Posterior vena cava (tissue), 2 donors: ENCODE measurements at places on chromosomes 6 and 20. TPM values are rescaled to one million over a fixed set of nuclear protein-coding genes. Genes with fewer than 3 reads are reported as not detected.

GRCh38 chr6:90469906-90470305, 117.0 kb downstream of the MAP3K7 start:
- no peak for DNase-seq

- DNase-seq = no peak
Measured at GRCh38 chr6:31268836-31269235, 3.1 kb downstream of the HLA-C start.

GRCh38 chr6:120304223-120304622, 954.7 kb upstream of the MAN1A1 start:
- no peak for DNase-seq

- DNase-seq = no peak
Measured at GRCh38 chr20:11869641-11870040, 48.1 kb upstream of the BTBD3 start.

DNA sequence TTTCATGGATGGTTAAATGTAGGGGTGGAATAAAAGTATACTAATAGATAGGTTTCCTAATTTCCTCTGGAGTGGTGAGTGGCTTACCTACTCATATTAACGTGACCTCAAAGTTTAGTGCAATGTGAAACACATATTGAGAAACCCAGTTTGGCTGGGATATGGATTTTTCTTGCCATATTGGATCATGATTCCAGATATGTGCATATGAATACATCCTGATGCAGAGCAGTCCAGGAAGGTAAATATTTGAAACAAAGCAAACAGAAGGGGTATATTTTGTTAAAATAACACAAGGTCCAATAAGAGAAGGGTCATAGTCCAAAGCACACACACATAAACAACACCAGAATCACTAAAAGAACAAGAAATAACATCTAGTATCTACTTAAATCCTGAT, 608.1 kb downstream of the PKHD1 start:
- DNase-seq = no peak

DNA sequence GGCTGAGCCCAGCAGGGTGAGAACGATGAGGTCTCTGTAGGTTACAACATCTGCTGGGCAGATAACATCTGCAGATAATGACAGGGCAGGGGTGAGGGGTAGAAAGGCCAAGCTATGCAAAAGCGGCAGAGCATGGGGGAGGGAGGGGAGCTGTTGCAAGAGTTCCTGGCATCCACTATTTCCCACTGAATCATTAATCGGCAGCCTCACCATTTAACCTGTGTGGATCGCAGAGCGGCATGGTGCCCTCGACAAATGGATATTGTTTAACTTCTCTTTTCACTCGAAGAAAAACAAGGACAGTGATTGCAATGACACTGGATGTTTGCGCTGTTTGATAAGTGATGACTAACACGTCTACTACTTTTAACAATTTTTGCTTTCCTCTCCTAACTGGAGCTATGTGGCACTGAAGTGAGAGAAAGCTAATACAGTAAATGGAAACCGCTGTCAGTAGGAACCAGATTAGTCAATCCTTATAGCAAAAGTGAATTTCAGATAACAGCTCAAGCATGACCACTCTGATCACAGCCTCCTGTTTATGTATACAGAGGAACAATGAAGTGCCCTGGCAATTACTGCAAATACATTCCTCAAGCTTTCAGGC, 381.5 kb downstream of the TFAP2A start:
- DNase-seq = no peak

DNA sequence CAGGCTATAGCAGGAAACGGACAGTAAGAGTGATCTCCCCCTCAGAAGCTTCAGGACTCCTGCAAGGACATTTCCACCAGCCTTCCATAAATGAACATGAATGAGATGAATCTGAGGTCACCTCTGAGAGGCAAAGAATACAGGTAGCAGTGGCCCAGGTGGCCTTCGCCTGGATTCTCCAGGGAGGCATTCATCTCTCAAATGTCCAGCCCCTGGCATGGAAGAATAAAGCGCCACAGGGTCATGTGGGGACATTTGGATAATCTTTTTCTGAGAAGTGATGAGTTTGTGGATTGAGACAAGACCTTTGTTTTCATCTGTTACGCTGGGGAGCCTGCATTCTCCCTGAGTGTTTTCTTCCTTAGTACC, 2.9 kb downstream of the GMPR start:
- no peak for DNase-seq

- DNase-seq = no peak
Measured at GRCh38 chr20:45095805-45096238, 5.1 kb downstream of the KCNS1 start.

GRCh38 chr6:104050455-104050854, 809.3 kb downstream of the HACE1 start:
- DNase-seq = no peak

- peak; percentile 63 for DNase-seq
Measured at GRCh38 chr20:38875175-38875993, 50.8 kb upstream of the FAM83D start.

DNA sequence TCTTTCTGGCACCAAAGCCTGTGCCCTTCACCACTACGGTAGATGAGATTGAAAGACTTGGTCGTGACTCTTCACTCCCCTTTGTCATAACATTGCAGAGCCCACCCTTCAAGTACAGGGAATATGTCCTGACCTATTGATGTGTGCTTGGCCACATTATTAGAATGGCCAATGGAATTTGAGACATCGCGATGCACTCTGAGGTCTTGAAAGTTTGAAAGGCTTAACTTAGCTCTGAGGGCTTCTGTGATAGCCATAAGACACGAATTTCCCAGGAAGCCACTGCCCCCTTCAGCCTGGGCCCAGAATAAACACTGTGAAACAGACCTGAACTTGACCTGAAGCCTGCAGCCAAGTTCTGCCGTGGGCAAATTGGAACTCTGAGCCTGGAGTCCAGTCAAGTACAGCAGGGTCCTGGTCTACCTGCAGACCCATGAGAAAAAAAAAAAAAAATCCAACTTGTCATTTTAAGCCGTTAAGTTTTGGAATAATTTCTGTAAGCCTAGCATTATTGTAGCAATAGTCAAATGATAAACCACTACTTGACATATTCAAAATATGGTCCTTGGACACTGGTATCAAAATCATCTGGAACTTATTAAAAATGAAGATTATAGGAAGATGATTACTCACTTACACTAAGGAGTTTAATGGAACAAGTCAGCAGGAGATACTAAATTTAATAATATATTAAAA, 36.9 kb upstream of the TRAF3IP2 start:
- no peak for DNase-seq

- DNase-seq = no peak
Measured at GRCh38 chr6:26599134-26599533, 2.4 kb downstream of the ABT1 start.

DNA sequence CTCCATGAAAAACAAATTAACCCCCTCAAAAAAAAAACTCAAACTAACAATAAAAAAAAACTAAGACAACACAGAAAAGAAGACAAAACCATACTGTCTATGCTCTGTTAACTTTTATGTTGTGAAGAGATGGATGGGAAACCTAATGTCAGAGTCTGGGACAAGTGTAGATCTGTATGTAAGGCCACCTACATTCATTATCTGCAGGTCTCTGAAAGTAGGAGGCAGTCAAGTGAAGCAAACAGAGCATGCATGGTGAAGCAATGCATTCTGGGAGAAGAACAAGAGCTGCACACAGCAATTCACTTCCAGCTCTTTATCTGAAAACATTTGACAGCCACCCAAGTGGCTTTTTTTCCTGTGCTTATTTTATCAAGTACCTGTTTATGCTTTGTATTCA, 452.0 kb downstream of the EPHA7 start:
- no peak for DNase-seq

DNA sequence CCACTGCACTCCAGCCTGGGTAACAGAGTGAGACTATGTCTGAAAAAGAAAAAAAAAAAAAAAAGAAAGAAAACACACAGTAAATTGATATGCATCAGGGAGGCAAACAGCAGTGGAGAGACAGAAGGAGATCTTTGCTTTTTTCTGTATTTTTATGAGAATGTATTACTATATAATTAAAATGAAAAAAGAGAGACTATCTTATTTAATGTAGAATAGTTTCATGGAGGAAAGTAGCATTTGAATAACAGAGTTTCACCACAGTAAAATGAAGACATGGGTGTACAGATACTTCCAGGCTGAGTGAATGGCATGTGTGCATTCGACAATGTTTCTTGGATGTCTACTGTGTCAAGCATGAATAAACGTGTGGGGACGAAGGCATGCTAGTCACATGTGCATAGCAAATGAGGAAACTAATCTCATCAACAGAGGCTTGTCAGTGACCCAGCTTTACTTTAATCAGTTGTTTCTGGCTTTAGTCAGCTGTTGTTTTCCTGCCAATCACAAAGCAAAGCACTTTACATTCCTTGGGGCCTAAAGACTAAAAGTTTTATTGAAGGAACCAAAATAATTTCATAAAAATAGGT, 55.5 kb upstream of the ARMH2 start:
- no peak for DNase-seq

GRCh38 chr6:82337688-82338257, 25.8 kb upstream of the TPBG start:
- DNase-seq = no peak

The LY6G5C gene
- 1.9 TPM for total RNA-seq

The YWHAB gene
- total RNA-seq = 165 TPM
